H7 (cell line): ENCODE measurements at places on chromosomes 4 and X.

DNA sequence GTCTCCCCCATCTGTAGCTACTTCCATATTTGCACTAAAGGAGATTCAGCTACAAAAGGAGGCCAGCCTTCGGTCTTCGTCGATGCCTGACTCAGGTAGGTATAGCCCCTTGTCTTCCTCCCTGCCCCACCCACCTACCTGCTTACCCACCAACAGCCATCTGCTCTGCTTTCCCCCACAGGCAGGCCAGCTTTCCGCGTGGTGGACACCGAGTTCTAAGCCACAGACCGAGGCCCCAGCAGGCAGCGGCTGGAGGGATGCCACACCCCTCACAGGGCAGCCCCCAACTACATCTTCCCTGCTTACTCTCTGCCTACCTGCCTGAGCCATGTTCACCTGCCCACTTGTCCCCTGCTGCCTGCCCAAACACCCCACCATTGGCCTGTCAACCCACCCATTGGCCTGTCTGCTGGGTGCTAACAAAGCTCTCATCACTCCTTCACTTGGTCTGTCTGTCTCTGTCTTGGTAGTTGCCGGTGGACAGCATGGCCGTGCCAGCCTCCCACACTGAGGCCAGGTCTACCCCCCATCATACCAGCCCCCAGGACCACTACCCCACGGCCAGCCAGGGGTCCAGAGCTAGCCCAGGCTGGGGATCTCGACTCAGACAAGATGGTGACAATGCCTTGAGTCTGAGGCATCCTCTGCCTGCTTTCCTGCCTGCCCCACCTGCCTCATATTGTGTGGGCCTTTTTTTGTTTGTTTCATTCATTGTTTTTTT is 4.1 kb upstream of the USP11 start:
- peak; percentile 28 for DNase-seq

DNA sequence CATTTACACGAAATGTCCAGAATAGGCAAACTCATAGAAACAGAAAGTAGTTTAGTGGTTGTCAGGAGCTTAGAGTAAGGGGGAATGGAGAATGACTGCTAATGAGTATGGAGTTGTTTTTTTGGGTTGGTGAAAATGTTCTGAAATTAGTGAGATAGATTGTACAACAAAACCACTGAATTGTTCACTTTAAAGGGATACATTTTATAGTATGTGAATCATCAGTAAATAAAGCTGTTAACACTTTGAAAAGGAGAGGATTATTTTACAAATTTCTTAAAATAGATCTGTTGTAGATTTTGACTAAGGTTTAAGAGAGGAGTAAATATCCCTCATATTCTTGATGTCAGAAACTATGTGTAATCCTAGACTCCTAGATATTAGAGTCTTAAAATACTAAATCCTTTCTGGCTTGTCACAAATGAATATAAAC is 82.7 kb downstream of the RAPGEF2 start:
- no peak for DNase-seq

DNA sequence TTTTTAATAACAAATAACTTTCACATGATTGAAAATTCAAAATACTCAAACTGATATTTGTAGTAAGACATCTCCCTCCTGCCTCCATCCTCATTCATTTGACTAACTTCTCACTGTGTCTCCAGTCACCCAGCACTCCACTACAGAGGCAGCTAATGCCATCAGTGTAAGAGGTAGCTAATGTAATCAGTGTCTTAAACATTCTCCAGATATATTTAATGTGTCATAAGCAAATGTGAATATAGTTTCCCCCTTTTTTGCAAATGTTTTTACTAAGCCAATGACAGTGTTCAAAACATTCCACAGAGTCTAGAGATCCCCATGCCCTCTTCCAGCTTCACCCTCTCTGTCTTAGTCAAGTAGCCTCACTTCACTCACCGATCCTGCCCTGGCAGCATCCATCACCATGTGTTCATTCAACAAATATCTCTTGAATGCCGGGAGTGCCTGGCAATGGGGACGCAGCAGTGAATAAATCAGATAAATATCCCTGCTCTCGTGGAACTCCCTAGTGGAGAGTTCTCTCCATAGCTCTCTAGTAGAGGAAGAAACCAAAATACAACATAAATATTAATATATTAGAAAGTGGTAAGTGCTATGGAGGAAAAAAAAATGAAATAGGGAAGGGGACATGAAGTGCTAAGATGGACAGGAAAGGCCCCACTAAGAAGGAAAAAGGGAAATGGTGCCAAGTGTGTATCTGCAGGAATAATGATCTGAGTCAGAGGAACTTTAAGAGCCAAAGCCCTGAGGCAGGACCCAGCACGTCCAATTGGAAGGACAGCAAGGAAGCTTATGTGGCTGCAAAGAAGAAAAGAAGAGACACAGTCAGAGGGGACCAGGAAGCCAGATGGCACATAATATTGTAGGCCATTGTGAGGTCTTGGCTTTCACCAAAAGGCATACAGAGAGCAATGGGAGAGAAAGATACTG is 18.7 kb downstream of the SCFD2 start:
- no peak for DNase-seq

DNA sequence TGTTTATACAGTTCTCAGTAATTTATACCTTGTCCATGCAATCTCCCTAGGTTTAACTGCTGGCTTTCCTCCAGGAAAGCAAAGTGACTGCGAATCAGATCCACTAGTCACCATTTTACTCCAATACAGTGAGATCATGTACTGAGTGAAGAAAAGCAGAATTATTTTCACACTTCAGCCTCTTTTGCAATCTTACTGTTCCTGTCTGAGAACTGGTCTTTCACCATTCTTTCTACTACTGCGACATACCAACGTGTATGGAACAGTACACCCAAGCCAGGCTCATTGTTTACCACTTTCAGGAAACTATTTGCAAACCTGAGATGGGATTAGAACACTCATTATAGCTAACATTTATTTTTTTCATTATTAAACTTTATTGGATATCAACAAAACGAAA is 8.0 kb upstream of the MSL3 start:
- DNase-seq: no peak

DNA sequence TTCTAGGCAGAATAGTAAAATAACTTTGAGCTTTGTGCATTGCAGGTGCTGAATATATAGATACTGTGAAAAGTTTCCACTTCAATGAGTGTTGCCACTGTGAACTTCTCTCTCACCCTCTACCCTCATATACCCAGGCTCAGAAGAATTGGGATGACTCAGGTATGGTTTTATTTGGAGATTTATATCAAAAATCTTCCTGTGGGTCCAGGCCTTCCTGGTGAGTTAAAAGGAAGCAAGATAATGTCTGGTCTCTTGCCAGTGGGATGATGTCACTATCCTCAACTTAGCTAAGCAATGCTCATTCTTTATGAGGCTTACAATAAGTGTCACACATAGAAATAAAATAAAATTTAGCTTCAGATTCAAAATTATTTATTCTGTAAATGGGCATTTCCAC is 153.3 kb upstream of the TENT5D start:
- no peak for DNase-seq

GRCh38 chr4:130146773-130147172 is 1050.8 kb downstream of the C4orf33 start:
- no peak for DNase-seq

GRCh38 chr4:3338976-3339531 is 46.2 kb downstream of the RGS12 start:
- DNase-seq: no peak

- DNase-seq: no peak
Observed at GRCh38 chr4:6506616-6507140, 34.3 kb upstream of the PPP2R2C start.

GRCh38 chr4:48290146-48290772 is 20.6 kb upstream of the TEC start:
- DNase-seq: peak; percentile 71

DNA sequence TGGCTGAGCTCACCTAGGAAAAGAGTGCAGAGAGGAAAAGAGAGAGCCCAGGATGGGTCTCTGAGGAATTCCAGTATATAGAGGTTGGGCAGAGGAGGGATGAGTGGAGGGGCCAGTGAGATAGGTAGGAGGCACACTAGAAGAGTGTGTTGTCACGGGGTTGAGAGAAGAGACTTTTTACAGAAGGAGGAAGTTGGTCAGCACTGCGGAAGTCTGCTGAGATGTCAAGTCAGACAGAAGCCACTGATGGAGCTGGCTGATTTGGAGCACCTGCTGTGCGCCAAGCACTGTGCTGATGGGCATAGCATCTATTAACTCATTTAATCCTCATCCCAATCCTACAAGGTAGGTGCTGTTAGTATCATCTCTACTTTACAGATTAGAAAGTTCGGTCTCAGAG is 60.4 kb downstream of the EFNB1 start:
- no peak for DNase-seq

DNA sequence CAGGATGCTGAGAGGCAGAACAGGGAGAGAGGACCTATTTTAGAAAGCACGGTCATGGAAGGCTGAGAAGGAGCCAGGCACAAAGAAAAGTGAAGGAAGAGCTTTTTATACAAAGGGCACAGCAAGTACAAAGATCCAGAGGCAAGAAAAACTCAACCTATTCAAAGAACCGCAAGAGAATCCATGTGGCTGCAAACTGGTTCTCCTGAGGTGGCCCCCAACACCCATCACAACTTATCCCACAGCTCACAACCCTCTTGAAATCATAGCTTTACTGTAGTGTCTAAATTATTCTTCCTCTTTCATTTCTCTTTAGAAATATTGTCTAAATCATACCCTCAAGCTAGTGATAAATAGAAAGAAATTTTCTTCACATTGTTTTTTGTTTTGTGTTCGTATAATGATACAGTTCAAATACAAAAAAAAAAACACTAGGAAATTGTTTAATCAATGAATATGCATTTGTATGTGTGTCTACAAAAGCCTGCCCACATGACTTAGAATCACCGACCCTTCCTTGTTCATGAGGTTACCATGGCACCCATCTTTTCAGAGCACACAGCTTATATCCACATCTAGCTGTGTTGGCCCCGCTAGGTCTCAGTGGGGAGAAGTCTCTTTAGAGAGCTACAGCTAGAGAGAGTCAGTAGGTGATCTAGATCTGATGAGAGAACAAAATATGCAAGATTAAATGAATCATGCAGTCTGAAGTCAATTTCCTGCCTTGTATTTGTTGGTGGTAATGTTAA is 126.9 kb upstream of the DCLK2 start:
- DNase-seq: peak; percentile 0

- no peak for DNase-seq
Observed at GRCh38 chr4:2219233-2219760, 22.6 kb downstream of the HAUS3 start.

DNA sequence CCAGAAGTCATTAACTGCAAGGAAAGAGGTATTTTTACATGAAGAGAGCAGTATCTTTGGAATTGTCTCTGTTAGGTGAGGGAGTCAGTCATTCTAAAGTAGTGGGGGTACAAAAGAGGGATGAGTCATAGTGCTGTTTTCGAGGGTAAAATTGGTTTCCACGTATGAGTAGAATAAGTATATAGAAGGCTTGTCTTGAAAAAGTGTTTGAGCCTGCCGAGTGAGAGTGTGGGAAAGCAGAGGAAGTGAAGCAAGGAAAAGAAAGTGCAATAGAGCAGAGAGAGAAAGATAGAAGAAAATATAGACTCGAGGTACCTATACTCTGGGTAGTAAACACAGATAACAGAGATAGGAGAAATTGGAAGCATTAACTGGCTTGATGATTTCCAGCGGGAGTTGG is 696.4 kb downstream of the DMD start:
- no peak for DNase-seq

DNA sequence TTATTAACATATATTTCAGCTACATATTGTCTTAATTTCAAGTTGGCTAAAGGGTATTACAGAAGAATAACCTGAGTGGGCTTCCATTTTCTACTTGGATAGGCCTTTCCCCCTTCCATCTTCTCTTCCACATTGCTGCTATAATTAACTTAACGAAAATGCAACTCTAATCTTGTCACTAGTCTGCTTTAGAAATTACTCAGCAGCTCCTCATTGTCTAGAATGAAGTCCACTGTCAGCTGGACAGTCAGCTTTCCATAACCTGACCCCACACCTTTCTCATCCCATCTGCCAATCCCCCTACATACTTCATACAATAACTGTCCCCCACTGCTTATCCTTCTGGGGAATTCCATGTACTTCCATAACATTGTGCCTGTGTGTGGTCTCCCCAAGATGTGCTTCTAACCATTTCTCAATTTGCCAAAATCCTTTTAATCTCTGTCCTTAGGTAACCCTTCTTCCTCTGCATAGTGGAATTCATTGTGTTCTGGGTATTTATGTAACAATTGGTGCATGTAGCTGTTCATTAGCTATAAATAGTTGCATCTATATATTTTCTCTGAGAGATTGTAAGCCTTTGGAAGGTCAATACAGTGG is 4.8 kb downstream of the MND1 start:
- no peak for DNase-seq

- DNase-seq: no peak
Observed at GRCh38 chrX:2479420-2479780, 21.4 kb downstream of the DHRSX start.

DNA sequence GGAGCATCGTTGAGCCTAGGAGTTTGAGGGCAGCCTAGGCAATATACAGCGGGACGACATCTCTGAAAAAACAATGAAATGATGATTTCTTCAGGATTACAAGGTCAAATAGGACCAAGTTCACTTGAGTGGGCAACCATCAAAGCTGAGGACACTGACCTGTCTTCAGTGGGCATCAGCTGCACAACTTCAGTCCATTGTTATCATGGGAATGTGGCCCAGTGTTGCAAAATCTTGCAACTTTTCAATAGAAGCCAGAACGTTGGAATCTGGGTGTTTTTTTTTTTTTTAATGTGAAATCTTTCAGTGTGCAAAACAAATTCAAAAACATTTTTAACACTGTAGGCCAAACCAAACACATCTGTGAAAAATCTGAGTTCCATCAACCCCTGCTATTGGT is 155.4 kb upstream of the PLAC1 start:
- no peak for DNase-seq

DNA sequence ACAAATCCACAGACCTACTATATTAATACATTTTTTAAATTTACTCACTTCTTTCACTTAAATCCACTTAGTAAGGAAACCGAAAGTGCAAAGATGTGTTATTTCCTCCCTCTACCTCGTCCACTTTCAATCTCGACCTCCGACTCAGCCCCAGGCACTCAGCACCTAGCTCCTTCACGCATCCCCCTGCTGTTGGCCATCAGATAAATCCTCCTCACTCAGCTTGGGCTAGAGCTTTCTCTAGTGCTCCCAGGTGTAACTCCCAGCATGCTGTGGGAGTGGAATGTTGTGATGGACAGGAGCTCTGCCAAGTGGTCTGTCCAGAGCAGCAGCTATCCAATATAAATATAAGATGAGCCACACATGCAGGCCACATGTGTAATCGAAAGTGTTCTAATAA is 26.7 kb upstream of the TEC start:
- peak; percentile 30 for DNase-seq
